ENCODE measurements at places on chromosomes 5 and 9.

GRCh38 chr9:2378266-2378665, 243.3 kb upstream of the VLDLR start:
- DNase-seq: no peak

DNA sequence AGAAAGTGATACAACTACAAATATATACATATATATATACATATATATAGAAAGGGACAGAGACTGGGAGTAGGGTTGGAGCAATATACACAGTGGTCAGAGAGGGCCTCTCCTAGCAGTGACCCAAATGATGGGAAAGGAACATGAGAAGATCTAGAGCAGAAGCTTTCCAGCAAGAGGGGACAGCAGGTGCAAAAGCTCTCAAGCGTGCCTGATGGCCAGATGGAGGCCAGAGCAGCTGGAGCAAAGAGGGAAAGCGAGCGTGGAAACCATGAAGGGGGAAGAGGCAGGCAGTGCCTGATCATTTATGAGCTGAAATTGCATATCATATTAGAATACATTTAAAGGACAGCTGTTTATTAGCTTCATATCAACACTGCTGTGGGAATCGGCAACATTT, 7.6 kb upstream of the GRPEL2 start:
- DNase-seq: no peak

GRCh38 chr5:133565993-133566392, 46.3 kb downstream of the FSTL4 start:
- DNase-seq: no peak

GRCh38 chr9:98226516-98226915, 28.9 kb downstream of the TBC1D2 start:
- no peak for DNase-seq

DNA sequence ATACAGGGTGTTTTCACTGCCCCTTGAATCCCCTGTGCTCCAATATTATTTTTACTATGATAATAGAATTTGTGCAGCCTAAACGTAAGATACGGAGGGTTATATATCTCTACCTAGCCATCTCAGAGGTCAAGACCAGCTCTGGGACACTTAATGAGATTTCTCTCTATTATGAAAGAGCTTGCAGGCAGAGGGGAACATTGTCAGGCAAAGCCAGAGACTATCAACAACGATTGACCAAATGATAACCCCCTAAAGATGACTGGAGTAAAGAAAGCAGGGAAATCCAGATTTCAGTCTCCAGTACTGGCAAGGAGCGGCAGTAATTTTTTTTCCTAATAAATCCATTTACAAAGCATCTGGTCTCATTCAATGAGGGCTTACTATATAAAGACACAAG, 59.8 kb upstream of the LPAR1 start:
- DNase-seq: no peak

GRCh38 chr9:124122813-124123462, 111.4 kb downstream of the LHX2 start:
- DNase-seq: no peak

GRCh38 chr9:123609844-123610243, 253.8 kb downstream of the CRB2 start:
- DNase-seq: no peak

GRCh38 chr9:93008457-93008856, 50.0 kb upstream of the SUSD3 start:
- DNase-seq: no peak

DNA sequence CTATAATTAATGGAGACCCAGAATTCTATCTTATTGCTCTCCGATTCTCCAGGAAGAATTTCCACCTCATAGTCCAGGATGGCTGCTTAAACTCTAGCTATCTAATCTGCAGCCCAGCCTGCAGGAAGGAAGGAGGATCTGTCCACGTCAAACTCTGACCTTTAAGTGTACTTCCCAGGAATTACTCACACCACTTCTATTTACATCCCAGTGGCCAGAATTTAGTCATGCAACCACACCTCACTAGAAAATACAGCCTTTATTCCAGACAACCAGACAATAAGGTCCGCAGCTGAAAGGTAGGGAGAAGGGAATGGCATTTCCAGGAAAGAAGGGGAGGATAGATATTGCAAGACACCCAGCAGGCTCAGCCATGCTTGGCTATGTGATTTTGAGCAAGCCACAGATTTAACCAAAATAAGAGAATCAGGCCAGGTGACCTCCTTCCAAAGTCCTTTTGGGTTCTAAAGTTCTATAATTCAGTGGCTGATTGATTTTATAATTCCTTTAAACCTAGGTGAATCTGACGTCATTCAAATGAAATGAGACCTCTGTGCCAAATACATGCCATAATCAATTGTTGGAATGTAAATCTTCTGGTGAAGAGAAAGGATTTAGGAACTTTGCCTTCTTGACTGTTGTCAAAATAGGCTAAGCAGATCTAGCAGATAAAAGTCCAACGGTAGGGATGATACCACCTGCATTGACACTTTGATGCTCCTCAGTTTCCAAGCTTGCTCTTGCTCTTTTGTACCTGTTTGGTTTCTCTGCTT, 3.7 kb upstream of the DENND1A start:
- no peak for DNase-seq

GRCh38 chr5:181189363-181189961, 15.5 kb downstream of the TRIM7 start:
- no peak for DNase-seq

GRCh38 chr9:97633859-97634490, 354 bp downstream of the NCBP1 start:
- peak; percentile 12 for DNase-seq

- no peak for DNase-seq
These were observed 358.9 kb downstream of the DEPDC1B start for GRCh38 chr5:60340965-60341471.

GRCh38 chr5:88142886-88143692, 125.6 kb downstream of the TMEM161B start:
- no peak for DNase-seq

DNA sequence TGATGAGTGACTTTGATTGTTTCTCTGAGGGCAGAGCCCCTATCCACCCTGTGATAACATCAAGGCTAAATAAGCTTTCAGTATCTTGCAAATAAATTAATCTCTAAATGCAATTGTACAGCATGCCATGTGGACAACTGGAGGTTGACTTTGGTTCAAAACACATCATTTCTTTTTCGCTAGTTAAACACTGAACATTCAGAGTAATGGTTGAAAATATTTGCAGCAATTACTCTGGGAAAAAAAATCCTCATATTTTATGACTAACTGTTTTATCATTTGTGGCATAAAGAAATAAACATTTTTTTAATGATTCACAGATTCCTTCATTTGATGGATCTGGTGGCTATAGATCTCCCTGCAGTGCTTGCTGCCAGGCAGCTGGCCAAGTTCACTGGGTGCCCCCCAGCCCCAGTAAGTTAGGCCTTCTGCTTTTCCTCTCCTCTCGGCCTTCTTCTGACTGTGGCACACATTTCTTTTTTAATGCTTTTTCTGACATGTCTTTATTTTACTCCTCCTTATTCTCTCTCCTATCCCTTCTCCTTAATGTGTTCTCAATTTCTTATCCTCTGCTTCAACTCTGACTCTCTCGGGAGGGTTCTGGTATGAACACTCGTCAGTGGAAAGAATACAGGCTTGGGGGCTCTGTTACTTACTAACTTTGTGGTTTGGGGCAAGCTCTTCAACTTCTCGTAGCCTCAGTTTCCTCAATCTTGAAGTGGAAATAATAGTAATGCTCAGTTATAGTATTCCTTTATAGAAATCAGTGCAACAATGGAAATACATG, 69.6 kb downstream of the ADAMTSL1 start:
- no peak for DNase-seq

- peak; percentile 99 for DNase-seq
These were observed at the start of gene SCAI for GRCh38 chr9:125143377-125144090. SCAI (minus strand) TSS chr9:125143528; CDS start chr9:125143437, 91 bp downstream.

- DNase-seq: no peak
These were observed 132.4 kb downstream of the FRMD3 start for GRCh38 chr9:83405759-83406158.

- DNase-seq: no peak
These were observed 835 bp upstream of the DND1 start for GRCh38 chr5:140674211-140674610.

- no peak for DNase-seq
These were observed 34.3 kb downstream of the PCA3 start for GRCh38 chr9:76798527-76798926.

GRCh38 chr9:132171702-132172101, 9.8 kb downstream of the NTNG2 start:
- DNase-seq: no peak

Measured in effector CD4-positive, alpha-beta T cell (primary cell).